ENCODE measurements at places on chromosomes 2 and 18. TPM values are rescaled to one million over a fixed set of nuclear protein-coding genes. Genes with fewer than 3 reads are reported as not detected.
A peak's percentile ranks its signal among the peaks of the same experiment; 100 is the strongest.

GRCh38 chr2:218658671-218659257, 659 bp downstream of the ZNF142 start:
- peak; percentile 46 for DNase-seq

The CYP26B1 gene
- total RNA-seq: not detected

The TNFRSF11A gene
- total RNA-seq: 8.6 TPM

DNA sequence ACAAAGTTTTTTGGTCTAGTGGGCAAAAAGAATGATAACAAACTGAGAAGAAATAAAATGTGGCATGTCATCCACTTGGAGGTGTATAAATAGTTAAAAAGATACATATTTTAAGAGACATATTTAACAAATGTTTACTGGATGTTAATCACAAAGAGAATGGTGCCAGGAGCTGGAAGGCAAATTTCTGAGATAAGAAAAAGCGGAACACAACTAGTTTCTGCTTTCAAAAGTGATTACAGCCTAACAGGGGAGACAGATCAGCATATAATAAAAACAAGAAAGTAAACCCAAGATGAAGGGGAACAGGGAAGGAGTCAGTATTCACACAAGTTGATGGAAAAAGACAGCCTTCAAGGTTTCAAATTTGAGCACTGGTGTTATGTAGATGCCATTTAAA, 91.3 kb downstream of the OLA1 start:
- no peak for DNase-seq

DNA sequence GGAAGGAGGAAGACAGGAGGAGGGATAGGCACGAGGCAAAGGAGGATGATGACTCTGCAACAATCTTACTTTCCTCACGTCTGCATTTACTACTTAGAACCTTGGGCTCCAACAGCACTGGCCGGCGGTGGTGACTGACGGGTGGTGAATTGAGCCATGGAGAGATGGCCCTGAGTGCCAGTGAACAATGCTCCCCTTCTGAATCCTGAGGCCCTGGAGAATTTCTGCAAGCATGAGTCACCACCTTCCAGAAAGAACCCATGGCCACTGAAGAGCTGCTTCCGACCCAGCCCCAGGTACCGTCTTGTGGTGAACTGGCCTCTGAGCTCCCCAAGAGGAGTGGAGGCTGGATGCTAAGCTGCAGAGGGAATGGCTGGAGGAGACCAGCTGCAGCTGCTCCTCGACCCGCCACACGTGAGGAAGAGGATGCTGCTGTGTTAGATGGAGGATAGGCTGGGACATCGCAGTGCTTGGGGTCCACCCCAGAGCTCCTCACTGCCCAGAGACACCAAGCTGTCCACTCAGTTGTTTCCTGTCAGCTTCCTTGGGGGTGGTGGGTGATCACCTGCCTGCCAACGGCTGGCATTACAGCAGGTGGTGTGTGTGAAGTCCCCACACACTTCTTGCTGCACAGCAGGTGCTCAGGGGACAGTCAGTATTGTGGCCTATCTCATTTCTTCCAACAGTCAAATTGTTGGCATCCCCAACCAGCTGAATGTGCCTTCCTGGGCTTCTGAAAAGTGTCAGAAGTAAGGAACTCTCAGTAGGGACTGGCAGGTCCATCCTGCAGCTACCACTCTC, 186.5 kb upstream of the ID2 start:
- no peak for DNase-seq

The CHST10 gene
- 3.1 TPM for total RNA-seq

GRCh38 chr18:23671564-23671963, 8.9 kb upstream of the ANKRD29 start:
- no peak for DNase-seq

The ARPC2 gene
- total RNA-seq: 729 TPM

The KCNF1 gene
- not detected for total RNA-seq

GRCh38 chr18:78807668-78808067, 171.9 kb upstream of the SALL3 start:
- no peak for DNase-seq

DNA sequence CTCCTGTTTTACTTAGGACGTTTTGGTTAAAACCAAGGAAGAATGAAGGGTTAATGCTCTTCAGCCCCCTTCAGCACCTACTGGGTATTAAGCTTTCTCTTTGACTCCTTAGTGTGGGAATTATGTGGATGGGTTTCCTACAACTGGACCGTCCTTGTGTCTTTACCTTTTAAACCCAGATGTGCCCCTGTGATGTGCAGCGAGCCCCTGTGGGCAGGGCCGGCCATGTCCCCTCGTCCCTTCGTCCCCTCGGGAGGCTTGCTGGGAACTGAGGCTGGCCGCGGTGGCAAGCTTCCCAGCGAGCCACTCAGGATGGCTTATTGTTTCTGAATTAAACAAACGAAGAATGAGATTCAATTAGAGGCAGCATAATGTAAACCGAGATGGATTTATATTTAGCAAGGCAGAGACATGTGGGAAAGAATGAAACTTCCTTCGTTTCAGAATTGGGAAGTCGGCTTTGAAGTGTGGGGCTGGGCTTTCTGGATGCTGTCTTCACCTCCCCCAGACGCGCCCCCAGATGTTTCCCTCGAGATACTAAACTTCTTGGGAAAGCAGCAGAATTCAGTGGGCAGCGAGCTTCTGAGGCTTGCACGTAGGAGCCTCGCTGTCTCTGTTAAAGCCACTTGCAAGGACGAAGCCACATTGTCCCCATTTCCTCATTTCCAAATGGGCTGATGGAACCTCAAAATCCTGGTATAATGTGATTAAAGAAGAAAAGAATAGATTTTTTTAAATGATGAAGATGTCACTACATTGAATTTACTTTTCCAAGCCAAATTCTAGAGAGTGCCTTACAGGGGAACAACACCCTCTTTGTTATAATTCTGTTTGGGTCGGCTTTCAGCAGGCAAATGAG, 146.0 kb downstream of the VAPA start:
- no peak for DNase-seq

GRCh38 chr2:22518641-22519040, 866.3 kb upstream of the KLHL29 start:
- no peak for DNase-seq

DNA sequence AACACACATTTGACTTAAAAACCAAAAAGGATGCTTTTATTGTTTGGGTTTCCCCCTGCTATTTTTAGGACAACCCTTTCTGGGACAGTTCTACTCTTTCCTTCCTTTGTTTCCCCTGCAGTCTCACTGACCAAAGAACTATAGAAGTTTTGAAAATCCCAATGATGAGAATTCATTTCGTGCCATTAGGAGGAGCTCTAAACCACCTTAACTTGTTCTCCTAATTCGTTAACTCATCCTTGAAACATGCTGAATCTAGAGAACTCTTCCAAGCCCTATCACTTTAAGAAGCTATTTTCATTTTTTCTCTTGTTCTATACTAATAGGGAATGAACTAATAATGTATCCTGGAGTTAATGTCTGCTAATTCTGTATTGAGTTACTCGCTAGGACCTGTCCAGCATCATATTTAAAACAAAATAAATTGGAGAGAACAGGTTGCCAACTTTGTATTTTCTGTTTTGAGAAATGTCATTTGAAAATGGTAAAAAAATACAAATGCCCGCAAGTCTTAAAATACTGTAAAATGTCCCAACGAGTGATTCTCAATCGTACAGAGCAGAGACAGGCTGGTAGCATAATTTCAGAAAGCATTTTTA, 62.9 kb downstream of the AFTPH start:
- DNase-seq: no peak

The ACVR1 gene
- total RNA-seq: 29.6 TPM

DNA sequence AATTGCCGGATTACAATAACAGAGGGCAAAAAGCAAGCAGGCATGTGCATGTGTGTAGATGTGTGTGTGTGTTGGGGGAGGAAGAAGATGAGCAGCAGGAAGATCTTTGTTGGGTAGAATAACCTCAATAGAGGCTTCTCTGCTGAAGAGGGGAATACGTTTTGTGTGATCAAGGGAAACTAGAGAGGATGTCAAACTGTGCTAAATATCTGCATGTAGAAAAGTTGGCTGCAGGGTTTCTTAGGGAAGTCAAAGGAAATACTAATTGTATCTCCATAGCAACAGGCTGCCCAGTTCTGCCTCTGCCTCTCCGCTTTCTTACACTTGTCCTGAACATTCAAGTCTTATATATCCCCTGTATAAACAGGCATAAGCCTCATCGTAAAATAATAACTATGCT, 190.1 kb upstream of the RND3 start:
- DNase-seq: no peak

DNA sequence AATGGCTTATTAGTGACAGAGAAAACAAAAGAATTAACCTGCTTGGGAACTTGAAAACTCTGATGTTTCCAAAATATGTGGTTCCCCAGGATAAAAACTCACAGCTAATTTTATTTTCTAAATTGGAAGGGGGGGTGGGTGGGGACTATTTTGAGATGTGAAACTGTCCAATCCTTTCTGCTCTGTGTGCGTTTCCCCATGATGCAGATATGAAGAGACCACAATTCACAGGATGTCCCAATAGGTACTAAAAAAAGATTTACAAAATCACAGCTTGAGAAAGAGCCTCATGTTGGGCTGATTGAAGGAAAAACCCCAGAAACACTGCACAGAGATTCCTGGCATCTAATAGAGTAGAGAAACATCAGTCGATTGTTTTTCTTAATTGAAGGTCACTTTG, 273.2 kb downstream of the ARHGAP15 start:
- DNase-seq: no peak

- DNase-seq: no peak
Measured at GRCh38 chr18:63480476-63480875, 3.7 kb downstream of the SERPINB5 start.

The LNPK gene
- 35.7 TPM for total RNA-seq

GRCh38 chr2:47070155-47070919, 84.8 kb downstream of the STPG4 start:
- DNase-seq: no peak

DNA sequence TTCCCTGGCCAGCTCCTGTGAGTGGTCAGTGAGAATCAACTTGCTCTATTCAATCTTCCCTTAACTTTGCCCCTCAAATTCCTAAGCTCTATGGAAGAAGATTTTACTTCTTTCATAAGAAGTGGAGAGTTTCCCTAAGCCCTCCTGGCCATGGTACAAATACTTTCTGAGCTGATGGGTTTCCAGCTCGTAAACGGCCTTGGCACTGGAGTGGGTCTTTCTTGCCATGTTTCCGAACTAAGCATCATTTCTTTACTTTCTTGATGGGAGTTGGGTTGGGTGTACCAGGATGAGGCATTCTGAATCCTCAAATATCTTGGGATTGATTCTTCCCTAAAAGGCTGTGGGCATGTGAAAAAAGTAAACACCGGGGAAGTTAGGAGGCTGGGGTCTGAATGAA, 72.5 kb downstream of the ACKR3 start:
- DNase-seq: no peak

DNA sequence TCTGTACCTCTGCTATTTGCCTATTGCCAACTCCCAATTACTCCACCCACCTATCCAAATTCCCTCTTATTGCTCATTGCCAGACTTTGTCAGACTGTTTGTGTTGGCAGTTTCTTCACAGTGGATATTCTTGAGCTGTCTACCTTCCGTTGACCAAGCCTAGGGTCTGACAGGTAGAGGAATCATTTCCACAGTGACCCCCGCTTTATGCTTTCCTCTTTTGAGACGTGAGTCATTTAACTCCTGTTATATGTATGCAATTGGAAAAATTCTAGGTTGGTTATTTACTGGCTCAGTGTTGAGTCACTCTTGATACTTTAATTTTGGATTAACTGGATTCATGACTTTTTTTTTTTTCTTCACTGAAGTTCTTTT, 187.7 kb downstream of the IRS1 start:
- no peak for DNase-seq

The CNGA3 gene
- total RNA-seq: not detected

DNA sequence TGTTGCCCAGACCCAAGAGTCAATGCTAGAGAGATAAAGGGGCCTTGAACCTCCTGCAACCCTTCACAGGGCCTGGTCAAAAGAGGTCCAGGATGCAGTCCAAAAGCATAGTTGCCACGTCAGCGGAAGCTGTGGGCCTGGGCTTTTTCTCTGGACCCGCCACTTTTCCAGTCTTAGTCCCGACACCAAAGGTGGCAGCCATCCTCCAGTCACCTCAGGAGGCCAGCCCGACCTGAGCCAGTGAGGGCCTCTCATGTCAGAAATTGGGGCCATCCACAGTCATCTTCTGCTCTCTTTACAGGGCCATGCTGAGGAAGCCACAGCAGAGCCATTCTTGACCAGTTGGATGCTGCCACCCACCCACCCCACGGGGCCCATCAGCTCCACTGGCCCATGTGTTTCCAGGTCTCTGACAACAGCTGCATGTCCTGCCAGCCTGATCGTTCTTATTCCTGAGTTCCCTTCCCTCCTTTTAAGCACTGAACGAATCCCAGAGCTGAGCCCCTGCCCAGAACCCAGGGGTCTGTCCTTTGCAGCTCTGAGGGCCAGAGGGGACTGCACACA, 34.1 kb upstream of the KLHL29 start:
- DNase-seq: no peak

The AQP12A gene
- not detected for total RNA-seq

DNA sequence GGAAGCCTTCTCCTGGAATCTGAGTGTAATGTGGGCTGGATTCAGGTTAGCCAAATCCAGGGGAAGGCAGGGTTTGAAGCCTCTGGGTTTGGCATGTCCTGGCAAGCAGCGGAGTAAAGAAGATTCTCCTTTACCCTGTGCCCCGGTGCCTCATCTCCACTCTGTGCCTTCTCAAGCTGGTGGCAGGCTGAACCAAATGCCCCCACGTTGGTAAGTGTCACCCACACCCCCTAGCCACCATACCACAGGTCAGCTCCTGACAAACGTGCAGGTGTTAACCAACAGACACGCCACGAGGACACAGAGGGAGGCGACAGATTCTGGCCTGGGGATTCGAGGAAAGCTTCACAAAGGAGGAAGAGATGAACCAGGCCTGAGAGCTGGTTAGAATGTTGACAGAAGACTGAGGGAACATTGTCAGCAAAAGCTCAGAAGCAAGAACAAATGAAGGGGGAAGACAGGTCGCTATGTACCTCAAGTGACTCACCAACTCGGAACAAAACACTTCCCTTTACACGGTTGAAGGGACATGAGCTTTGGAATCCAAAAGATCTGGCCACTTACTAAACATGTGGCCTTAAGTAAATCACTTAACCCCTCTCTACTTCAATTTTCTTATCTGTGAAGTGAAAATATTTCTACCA, 85.2 kb upstream of the LCLAT1 start:
- no peak for DNase-seq

- no peak for DNase-seq
Measured at GRCh38 chr2:221549143-221549542, 23.0 kb downstream of the EPHA4 start.

The CRYGD gene
- total RNA-seq: not detected

GRCh38 chr2:160890667-160891352, 269.4 kb upstream of the TANK start:
- no peak for DNase-seq

DNA sequence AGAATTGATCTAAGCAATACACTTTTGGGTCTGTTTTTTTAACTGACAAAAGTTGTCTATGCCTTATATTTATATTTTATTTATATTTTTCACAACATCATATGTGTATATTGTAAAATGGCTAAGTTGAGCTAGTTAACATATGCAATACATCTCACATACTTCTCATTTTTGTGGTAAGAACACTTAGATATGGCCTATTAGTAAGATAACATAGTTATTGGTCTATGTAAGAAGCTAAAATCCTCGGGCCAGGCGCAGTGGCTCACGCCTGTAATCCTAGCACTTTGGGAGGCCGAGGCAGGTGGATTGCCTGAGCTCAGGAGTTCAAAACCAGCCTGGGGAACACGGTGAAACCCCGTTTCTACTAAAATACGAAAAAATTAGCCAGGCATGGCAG, 275.6 kb upstream of the ID2 start:
- DNase-seq: no peak

GRCh38 chr18:79558933-79559416, 120.6 kb upstream of the CTDP1 start:
- DNase-seq: no peak

- DNase-seq: no peak
Measured at GRCh38 chr2:121086450-121086849, 198.6 kb downstream of the TFCP2L1 start.

GRCh38 chr2:3461801-3462492, 57.4 kb downstream of the ADI1 start:
- peak; percentile 64 for DNase-seq

The C2orf15 gene
- total RNA-seq: 1.2 TPM
